ENCODE measurements at places on chromosomes 4 and X. TPM values are rescaled to one million over a fixed set of nuclear protein-coding genes. Genes with fewer than 3 reads are reported as not detected.
A peak's percentile ranks its signal among the peaks of the same experiment; 100 is the strongest.

DNA sequence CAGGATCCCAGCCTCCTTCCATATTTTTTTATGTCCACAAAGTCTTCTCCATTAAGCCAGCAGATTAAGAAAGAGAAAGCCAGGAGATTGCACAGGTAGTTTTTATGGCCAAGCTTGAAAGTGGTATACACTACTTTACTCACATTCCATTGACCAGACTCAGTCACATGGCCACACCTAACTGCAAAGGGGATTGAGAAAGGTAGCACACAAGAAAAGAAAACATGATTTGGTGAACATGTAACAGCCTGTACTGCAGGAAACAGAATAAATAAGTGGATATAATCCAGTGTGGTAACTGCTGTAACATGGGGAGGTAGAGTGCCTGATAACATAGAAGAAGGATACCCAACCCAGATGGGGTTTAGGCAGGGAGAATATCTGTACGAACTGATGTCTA lies 43.9 kb downstream of the HOPX start:
- no peak for DNase-seq

Gene P2RY4
- not detected for total RNA-seq

DNA sequence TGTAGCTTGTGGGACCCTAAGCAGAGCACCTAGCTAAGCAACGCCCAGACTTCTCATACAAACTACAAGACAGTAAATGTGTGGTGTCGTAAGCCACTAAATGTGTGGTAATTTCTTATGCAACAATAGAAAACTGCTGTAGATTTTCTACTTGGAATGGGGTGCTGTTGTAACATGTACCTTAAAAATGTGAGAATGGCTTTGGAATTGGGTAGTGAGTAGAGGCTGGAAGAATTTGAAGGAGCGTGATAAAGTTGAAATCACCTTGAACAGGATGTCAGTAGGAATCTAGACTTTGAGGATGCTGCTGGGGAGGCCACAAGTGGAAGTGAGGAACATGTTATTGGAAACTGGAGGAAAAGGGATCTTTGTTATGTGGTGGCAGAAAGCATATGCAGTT lies 43.2 kb upstream of the FUNDC1 start:
- DNase-seq: no peak

- peak; percentile 4 for DNase-seq
Observed at GRCh38 chr4:174521800-174522182, 497 bp downstream of the HPGD start.

GRCh38 chr4:121977251-121978171 lies 25.7 kb upstream of the TRPC3 start:
- DNase-seq: peak; percentile 32

- no peak for DNase-seq
Observed at GRCh38 chr4:56607926-56608325, 73.2 kb downstream of the HOPX start.

Gene L1CAM
- total RNA-seq: 94.0 TPM
